ENCODE measurements at places on chromosomes 7 and 10. TPM values are rescaled to one million over a fixed set of nuclear protein-coding genes. Genes with fewer than 3 reads are reported as not detected.

NPSR1 gene
- total RNA-seq = not detected

GRCh38 chr10:6019796-6020195 lies 42.4 kb downstream of the IL2RA start:
- H3K27ac ChIP-seq = no peak overlapping the region
- no peaks in the 10 kb centered on the region for H3K4me1 ChIP-seq
- DNase-seq = no peak
- H3K27me3 ChIP-seq = no peaks in the 10 kb centered on the region

- DNase-seq = no peak
- H3K27ac ChIP-seq = no peak overlapping the region
- H3K27me3 ChIP-seq = no peaks in the 10 kb centered on the region
- no peaks in the 10 kb centered on the region for H3K4me1 ChIP-seq
Observed at GRCh38 chr7:84950836-84951235, 236.0 kb downstream of the SEMA3D start.

GRCh38 chr7:30226614-30227268 lies 57.7 kb upstream of the ZNRF2 start:
- peak; percentile 73 for DNase-seq
- no peaks in the 10 kb centered on the region for H3K36me3 ChIP-seq
- H3K27ac ChIP-seq = no peak overlapping the region
- no peak overlapping the region for H3K4me3 ChIP-seq
- peaks cover 17% of the 10 kb centered on the region for H3K4me1 ChIP-seq
- no peaks in the 10 kb centered on the region for H3K27me3 ChIP-seq

GRCh38 chr7:103680161-103681144 lies 234.4 kb upstream of the SLC26A5 start:
- H3K27me3 ChIP-seq = no peaks in the 10 kb centered on the region
- no peak overlapping the region for H3K4me3 ChIP-seq
- peak overlapping the region; percentile 9 for H3K27ac ChIP-seq
- DNase-seq = no peak
- peaks cover 30% of the 10 kb centered on the region for H3K4me1 ChIP-seq

NKX1-2 gene
- not detected for total RNA-seq
